Ascending aorta (tissue), 2 donors: ENCODE measurements at places on chromosomes 16 and 17.
A peak's percentile ranks its signal among the peaks of the same experiment; 100 is the strongest.

- no peak for DNase-seq
- H3K4me3 ChIP-seq, result no peak overlapping the region
- H3K27me3 ChIP-seq, result no peaks in the 10 kb centered on the region
Observed at GRCh38 chr16:49782405-49782804, 73.5 kb downstream of the ZNF423 start.

DNA sequence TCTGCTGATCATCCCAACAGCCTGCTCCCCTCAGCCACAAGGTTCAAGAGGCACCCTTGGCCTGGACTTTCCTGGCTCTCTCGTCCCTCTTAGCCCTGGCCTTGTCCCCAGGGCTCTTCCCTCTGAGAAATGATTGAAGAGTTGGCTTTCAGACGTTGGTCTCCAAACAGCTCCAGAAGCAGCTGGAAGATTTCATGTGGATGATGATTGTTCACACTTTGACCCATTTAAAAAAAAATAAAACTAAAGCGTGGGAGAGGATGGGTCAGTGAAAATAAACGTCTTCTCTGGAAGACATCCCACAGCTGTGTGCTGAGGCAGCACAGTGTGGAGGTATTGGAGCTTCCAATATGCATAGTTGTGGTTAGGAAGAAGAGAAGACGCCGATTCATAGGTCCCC is 54.7 kb upstream of the CDH11 start:
- no peak overlapping the region for H3K27ac ChIP-seq
- no peaks in the 10 kb centered on the region for H3K36me3 ChIP-seq
- H3K4me3 ChIP-seq, result no peak overlapping the region

GRCh38 chr17:19791918-19792550 is 43.9 kb upstream of the ALDH3A1 start:
- H3K27me3 ChIP-seq, result no peaks in the 10 kb centered on the region
- H3K4me1 ChIP-seq, result no peaks in the 10 kb centered on the region
- H3K27ac ChIP-seq, result no peak overlapping the region
- no peak overlapping the region for H3K4me3 ChIP-seq
- no peak for DNase-seq
- peaks cover 65% of the 10 kb centered on the region for H3K36me3 ChIP-seq

DNA sequence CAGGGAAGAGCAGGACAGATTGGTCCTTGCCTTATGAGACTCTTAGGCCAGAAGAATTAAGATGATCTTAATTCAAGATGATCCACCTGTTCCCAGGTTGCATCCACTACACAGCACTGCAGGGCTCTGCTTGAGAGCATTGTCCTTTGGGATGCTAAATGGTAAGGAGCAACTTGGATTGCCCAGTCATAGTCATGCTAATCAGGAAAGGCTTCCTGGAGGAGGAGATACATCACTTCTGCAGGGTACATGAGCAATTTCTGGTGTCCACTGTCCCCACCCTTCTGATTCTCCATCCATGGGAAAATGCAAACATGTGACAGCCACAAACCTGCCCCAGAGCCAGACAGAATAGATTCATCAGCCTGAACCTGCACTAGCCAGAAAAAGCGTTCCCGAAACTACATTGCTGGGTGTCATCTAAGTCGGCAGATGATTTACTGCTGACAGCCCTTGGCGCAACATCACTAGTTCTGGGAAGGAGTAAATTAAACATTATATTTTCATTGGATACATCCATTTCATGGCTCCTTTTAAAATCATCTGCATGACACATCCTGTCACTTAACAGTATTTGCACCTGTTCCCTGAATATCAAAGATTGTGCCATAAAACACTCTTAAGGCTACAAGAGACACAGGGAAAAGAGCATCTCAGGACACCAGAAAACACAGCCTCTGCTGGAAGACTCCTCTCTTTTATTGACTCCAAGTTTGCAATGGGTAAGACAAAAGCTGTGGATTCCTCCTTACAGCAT is 282.2 kb downstream of the MAF start:
- H3K4me3 ChIP-seq, result no peak overlapping the region
- H3K36me3 ChIP-seq, result no peaks in the 10 kb centered on the region
- no peak for DNase-seq
- no peak overlapping the region for H3K27ac ChIP-seq

DNA sequence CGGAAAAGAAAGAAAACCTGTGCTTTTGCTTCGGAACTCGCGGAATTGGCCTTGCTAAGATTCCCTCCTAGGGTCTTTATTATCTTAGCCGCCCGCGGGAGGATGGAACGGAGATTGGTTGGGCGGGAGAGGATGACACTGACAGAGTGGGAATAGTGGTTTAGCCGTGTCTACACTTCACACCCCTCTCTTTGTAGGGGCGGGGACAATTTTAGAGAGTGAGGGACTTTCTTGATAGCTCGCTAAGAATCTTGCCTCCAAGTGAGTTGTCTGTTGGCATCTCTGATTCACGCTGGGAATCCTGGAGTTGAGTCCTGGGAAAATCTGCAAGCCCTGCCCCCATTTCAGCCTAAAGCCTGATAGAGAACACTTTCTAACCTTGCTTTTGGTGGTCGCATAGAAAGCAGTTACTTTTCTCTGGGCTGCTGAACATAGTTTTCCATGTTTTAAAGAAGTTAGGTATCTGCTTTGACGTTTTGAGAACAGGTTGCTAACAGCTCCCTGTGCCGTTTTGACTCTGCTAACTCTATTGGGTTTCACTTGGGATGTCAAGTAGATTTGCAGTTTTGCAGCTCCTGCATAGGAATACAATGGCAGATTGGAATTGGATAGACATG is 697 bp downstream of the NOL11 start:
- peak overlapping the region; percentile 89 for H3K27ac ChIP-seq
- H3K27me3 ChIP-seq, result no peaks in the 10 kb centered on the region
- peak overlapping the region; percentile 97 for H3K4me3 ChIP-seq
- H3K36me3 ChIP-seq, result peaks cover 29% of the 10 kb centered on the region

- H3K36me3 ChIP-seq, result peaks cover 8% of the 10 kb centered on the region
- H3K27me3 ChIP-seq, result no peaks in the 10 kb centered on the region
- no peak overlapping the region for H3K4me3 ChIP-seq
- no peak overlapping the region for H3K27ac ChIP-seq
Observed at GRCh38 chr17:3602499-3602898, 6.7 kb downstream of the TRPV1 start.

DNA sequence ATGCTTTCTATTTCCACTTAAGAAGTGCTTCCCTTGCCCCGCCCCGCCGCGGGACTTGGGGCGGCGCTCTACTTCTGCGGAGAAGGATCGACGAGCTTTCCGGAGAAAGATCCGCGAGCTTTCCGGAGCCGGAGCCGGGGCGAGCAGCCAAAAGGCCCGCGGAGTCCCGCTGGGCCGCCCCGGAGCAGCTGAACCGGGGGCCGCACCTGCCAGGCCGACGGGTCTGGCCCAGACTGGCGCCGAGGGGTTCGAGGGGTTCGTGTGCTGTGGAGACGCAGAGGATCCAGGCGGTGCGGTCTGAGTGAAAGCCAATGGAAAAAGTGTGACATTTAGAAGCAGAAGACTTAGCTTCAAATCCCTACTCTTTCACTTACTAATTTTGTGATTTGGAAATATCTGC is 50.8 kb downstream of the TBC1D26 start:
- H3K27ac ChIP-seq, result peak overlapping the region; percentile 28
- H3K4me1 ChIP-seq, result no peaks in the 10 kb centered on the region
- H3K4me3 ChIP-seq, result peak overlapping the region; percentile 34
- no peak for DNase-seq

DNA sequence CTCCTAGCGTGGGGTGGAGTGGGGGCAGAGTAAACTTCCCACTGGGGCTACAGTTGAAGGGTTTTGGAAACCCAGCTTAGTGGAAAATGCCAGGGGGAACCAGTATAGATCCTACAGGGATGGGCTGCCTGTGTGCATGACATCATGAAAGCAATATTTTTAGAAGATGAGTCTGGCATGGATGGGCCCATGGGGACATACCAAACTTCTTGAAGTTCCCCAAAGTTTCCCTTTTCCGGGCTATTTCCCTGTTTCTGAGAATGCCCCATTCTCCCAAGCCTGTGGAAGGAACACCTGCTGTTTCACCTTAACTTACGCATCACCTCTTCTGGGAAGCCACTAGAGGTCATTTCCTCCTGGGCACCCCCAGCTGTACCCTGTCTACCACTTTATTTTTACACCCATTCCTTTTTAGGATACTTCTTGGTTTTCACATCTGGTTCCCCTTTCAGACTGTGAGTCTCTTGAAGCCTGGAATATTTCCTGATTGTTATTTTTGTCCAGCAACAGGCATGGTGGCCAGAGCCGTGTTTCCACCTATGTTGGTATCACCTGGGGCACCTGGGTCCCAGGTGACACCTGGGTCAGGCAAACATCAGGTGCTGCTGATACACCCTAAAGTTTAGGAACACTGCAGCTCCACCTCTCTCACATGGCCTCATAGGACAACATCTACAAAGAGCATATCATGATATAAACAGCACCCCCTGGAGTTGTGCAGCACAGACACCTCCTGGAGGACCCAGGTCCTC is 9.8 kb downstream of the SOCS3 start:
- H3K4me1 ChIP-seq, result peaks cover 33% of the 10 kb centered on the region
- H3K36me3 ChIP-seq, result no peaks in the 10 kb centered on the region
- DNase-seq, result no peak
- no peak overlapping the region for H3K27ac ChIP-seq

DNA sequence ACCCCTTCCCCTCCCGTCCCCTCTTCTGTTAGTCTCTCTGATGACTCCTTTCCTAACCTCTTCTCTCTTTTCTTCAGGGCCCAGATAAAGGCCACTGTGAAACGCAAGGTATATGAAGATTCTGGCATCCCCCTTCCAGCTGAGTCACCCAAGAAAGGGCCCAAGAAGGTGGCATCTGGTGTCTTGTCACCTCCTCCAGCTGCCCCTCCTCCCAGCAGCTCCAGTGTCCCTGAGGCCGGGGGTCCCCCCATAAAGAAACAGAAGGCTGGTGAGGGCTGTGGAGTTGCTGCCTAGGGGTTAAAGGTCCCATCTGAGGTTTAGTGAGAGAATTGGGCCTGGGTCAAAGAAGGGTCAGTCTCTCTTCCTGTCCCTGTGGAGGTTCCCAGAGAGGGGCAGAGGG is 4.0 kb downstream of the RNASEK start:
- no peaks in the 10 kb centered on the region for H3K27me3 ChIP-seq
- H3K27ac ChIP-seq, result peak overlapping the region; percentile 98
- no peak overlapping the region for H3K4me3 ChIP-seq

DNA sequence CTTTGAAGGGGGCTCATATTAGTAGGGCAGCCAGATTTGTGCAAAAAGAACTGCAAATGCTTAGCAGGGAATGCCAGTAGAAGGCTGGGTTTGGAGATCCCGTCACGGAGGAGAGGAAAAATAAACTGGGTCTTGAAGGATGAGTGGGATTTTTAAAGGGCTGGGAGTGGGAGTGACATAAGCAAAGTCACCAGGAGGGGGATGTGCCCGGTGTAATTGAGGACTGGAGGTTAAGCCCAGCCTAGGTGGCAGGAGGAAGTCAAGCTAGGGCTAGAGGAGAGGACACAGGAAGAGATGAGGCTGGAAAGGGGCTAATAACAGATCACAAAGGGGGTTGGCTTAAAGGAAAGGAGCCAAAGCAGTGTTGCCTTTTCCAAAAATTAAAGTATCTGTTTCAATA is 23.2 kb upstream of the LONP2 start:
- H3K27me3 ChIP-seq, result no peaks in the 10 kb centered on the region
- no peaks in the 10 kb centered on the region for H3K4me1 ChIP-seq
- no peak overlapping the region for H3K27ac ChIP-seq
- H3K36me3 ChIP-seq, result no peaks in the 10 kb centered on the region

GRCh38 chr17:75843577-75844529 is at the start of gene UNC13D:
Gene UNC13D (minus strand): TSS chr17:75844404. CDS start chr17:75844337, 67 bp downstream.
- H3K27me3 ChIP-seq, result no peaks in the 10 kb centered on the region
- peaks cover 30% of the 10 kb centered on the region for H3K36me3 ChIP-seq
- no peak for DNase-seq
- peak within 1 kb of the TSS; percentile 43 for H3K4me3 ChIP-seq
- peaks cover 18% of the 10 kb centered on the region for H3K4me1 ChIP-seq

DNA sequence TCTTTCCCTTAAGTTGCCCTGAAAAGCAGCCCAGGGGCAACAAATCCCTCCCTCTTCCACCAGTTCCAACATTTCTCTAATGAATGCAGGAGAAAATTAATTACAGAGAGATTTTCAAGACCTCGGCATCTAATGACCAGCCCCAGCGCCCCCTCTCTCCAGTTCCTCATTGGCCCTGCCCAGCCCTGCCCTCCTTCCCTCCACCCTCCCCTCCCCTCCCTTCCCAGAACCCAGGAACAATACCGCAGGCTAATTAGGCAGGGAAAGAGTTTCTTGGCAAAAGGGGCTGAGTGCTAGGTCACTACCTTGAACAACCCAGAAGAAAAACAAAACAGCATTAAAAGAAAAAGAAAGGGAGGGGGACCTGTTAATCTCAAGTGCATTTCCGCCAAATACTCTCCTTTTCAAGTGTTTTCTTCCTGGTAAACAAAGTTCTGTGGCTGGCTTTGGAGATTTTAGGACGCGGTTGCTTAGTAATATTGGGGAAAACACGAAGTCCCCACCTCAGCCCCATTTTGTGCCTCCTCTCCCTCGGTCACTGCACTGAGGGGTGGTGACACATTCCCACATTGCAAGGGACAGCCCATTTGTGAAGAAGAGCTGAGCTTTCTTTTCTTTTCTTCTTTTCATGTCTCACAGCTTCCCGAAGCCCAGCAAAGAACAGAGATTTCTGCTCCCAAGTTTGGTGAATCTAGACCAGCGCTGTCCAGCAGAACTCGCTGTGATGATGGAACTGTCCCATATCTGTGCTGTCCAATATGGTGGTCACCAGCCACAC is 215.4 kb downstream of the SOX9 start:
- H3K36me3 ChIP-seq, result no peaks in the 10 kb centered on the region
- H3K27ac ChIP-seq, result no peak overlapping the region
- no peak overlapping the region for H3K4me3 ChIP-seq
- peaks cover 7% of the 10 kb centered on the region for H3K4me1 ChIP-seq
- DNase-seq, result no peak

GRCh38 chr17:32827227-32827626 is 49.7 kb downstream of the MYO1D start:
- no peaks in the 10 kb centered on the region for H3K36me3 ChIP-seq
- peak overlapping the region; percentile 44 for H3K27ac ChIP-seq
- no peak for DNase-seq
- H3K4me1 ChIP-seq, result no peaks in the 10 kb centered on the region
- no peaks in the 10 kb centered on the region for H3K27me3 ChIP-seq
- no peak overlapping the region for H3K4me3 ChIP-seq

DNA sequence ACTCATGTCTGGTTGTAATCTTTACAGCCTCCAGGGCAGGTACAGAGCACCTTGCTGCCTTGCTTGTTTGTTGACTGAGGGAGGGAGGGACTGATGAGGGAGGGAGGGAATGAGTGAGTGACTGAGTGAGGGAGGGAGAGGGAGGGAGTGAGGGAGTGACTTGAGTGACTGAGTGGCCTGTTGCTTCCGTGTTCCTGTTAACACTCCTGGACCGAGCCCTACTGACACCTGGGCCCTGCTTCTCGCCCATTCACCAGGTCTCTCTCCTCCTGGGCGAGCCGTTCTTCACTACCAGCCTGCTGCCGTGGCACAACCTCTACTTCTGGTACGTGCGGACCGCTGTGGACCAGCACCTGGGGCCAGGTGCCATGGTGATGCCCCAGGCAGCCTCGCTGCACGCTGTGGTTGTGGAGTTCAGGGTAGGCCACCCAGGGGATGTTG is 41.2 kb downstream of the PRMT7 start:
- H3K27me3 ChIP-seq, result no peaks in the 10 kb centered on the region
- peaks cover 94% of the 10 kb centered on the region for H3K36me3 ChIP-seq
- no peak for DNase-seq
- no peaks in the 10 kb centered on the region for H3K4me1 ChIP-seq
- no peak overlapping the region for H3K27ac ChIP-seq
